GOT3 (cell line): ENCODE measurements at places on chromosomes 4 and X.

GRCh38 chr4:184329659-184330400 lies 112.2 kb upstream of the ENPP6 start:
- DNase-seq: no peak

DNA sequence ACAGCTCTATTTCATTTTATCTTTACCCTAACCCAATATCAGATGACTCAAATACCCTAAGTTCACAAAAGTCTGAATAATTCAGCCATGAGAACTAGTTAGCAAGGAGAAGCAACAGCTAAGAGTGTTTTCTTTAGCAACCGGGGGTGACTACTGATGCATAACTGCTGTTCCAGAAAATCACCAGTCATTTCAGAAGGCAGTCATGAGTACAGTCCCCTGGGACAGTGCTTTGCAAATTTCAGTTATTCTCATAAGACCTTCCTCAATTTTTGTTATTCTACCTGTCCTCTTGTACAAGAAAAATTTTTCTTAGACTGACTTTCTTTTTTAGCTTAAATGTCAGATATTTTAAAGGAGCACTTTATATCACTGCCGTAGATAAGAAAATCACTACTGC lies 16.4 kb downstream of the BANK1 start:
- DNase-seq: no peak

GRCh38 chr4:32135642-32136041 lies 1415.5 kb downstream of the PCDH7 start:
- no peak for DNase-seq

- no peak for DNase-seq
These were observed 18.7 kb downstream of the SCFD2 start for GRCh38 chr4:53346920-53347852.

DNA sequence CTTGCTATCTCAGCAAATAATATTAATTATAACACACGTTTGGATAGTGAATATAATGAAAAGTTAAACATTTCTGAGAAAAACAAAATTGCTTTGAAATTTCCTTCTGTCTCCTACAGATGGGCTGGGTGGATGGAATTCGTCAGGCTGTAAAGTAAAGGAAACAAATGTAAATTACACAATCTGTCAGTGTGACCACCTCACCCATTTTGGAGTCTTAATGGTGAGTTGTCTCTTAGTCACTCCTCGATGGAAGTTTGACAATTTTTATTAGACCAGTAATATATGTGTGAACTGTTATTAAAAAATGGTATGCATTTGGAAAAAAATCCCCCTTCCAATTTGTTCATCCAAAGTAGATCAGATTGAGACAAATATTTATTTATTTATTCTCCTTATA lies 92.5 kb upstream of the BRS3 start:
- no peak for DNase-seq

DNA sequence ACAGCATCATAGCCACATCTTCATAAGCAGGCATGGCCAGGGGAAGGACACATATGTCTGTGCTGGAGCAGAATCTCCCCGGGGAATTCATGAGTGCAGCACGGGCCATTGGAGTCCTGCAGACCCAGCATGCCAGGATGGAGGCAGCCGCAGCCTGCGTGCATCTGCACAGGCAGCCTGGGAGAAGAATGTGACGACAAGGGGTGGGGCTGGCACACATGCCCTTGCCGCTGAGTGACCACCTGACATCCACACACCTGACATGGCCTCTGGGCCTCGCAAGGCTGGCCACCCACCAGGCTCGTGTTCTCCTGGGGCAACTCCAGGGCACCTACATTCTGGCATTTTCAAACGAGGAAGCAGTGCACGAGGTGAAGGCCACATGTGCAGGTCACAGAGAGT lies 66.2 kb upstream of the AFAP1 start:
- no peak for DNase-seq

GRCh38 chrX:107686792-107687191 lies 58.5 kb downstream of the PRPS1 start:
- no peak for DNase-seq

DNA sequence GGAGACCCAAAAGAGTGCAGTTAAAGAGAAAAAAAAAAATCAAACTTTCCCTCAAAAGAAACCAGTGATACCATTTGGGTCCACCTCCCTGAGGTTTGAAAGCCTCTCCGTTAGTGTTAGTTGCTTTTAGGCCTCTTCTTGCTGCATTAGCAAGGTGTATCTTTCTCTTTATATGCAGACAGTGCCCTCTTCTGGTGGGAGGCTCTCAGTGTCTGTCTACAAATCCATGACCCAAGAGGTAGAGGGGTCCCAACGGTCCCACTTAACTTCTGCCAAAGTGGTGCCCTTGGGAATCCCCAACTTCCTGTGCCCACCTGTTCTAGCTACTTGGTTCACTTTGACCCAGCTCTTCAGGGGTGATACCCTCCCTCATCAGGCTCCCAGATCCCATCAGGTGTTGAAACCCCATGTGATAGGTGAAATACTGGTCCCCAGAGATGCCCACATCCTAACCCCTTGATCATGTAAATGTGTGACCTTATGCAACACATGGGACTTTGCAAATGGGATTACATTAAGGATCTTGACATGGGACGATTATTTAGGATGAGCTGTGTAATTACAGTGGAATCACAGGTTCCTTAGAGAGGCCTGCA lies 63.7 kb upstream of the CD99 start:
- DNase-seq: no peak

- no peak for DNase-seq
These were observed 71.3 kb upstream of the ANXA3 start for GRCh38 chr4:78480286-78480685.

GRCh38 chrX:20118065-20118824 lies 1.5 kb upstream of the MAP7D2 start:
- no peak for DNase-seq

DNA sequence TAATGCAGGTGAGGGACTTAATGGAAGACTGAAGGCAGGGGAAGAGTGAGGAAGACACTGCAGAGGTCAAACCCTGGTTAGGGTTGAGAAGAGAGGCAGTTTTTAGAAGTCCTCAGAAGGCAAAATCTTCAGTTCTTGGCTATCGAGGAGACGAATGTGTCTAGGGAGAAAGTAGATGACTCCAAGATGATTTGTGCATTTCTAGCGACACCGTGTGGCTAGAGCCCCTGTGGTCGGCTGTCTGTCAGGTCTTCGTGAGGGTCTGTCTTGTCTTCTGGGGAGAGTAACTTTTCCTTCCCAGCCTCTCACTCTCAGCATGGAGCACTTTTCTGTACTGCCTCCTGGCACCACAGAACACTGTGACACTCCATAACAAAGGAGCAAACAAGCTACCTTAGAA lies 458.1 kb downstream of the STIM2 start:
- no peak for DNase-seq

DNA sequence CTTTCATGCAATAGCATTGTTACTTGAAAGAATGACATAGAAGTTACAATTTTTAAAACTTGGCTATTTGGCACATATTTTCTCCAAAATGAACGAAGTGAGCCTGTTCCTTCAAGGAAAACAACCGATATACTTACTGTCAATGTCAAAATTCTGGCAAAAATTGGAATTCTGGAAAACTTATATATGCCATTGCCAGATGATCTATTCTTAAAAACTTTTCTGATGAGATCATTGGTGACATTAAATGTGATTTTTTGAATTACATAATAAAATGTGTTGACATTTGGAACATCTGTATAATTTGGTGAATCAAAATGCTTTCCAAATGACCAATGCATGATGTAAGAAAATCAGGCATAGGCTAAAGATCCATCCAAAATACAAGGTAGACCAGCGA lies 209.0 kb downstream of the SCFD2 start:
- DNase-seq: no peak

DNA sequence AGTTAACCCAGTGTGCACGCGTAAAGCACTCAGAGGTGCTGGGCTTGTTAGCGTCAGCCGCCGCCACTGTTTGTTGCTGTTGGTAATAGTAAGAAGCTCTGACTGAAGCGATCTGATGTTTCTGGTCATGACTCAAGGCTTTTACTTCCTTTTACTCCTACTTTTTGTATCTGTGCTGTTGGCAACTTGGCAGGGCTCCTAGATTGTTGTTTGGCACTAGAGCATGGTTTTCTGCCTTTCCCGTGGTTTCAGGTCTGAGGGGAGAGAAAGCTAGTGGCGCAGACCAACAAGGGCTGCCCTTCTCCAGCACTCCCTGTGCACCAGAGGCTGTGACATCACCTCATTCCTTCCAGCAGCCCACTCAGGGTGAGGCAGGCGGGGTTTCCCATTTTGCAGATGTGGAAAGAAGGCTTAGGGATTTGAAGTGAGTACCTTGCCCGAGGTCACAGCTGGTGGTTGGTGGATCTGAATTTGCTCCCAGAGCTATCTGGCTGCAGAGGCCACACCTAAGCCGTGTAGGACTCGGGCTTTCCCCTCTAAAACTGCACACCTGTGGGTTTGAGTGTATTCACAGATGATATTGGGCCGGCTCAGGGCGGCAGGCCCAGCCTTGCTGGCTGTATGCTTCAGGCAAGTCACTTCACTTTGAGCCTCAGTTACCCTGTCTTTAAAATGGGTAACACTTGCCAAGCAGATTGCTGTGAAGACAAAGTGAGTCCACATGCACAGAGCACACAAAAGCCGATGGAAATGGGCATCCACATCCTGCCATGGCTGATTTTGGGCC lies 51.2 kb upstream of the TADA2B start:
- peak; percentile 20 for DNase-seq

DNA sequence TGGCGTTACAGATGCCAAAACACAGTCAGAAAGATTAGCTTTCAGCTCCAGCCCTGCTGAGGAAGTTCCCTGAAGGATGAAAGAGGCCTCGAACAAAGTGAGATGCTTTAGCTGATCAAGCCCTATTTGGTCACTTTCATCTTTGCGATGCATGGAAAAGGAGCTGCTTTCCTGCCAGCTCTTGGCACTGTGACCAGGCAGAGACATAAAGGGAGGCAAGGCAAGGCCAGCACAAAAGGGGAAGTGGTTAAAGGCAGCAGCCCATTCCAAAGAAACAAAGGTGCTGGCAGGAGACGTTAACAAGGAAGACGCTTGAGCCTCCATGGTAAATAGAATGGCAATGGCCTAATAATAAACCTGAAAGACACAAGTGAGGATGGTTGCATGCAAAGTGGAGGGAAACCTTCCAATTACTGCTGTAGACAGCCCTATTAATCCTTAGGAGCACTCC lies 617.1 kb upstream of the INTU start:
- DNase-seq: no peak

DNA sequence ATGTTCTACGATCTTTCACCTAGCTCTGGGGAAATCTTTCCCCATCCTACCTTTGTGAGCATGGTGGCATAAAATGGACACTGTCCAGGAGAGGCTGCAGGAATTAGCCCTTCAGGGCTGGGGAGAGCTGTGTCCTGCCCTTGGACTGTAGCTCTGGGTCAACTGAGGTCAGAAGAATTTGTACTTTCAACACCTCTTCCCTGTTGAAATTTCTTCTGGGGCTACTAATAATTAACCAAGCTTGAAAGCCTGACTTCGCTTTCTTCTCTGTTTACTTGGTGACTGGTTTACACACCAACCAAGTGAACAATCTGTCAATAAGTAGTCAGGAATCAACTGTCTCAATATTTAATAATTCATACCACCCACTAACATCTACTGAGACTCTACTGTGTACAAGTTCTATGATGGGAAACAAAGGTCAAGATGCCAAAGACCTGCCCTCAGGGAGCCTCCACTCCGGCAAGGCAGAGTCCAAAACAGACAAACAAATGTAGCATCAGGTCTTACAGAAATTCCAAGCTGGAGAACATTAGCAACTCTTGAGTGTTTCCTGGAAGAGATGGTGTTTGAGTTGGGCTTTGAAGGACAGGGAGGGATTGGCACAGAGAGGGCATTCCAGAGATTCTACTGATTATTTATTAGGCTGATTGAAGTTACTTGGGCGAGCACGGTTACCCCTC lies 113.1 kb downstream of the ENPP6 start:
- DNase-seq: no peak

GRCh38 chrX:27619975-27620374 lies 29.8 kb downstream of the DCAF8L2 start:
- no peak for DNase-seq

DNA sequence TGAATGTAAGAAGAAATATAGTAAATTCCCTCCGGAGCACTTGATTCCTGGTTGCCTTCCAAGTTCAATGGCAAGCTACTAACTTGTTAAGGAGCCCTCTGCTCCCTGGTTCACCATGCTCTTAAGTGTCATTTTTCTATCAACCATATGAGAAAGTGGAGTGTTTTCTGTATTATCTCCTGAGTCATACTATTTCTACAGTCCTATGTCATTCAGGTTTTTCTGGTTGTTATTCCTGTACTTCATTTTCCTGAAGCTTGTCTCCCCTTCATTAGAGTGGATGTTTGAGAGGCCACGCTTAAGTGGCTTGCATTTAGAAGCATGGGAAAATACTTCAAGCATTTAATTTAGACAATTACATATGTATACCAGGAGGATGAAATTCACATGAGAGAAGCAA lies 14.7 kb upstream of the EPGN start:
- no peak for DNase-seq

DNA sequence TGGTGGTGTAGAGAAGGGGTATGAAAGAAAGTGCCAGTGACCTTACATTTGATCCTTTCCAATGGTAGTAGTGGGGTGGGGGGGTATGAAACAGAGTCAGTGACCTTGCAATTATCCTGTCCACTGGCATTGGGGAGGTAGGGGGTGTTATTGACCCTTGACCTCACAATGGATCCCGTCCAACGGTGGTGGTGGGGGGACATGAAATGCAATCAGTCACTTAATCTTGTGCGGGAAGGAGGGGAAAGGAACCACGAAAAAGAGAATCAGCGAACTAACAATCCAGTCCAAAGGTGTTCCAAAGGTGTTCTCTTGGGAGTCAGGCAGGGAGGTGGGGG lies 619 bp upstream of the PDK3 start:
- no peak for DNase-seq

- DNase-seq: no peak
These were observed at the start of gene GLOD5 for GRCh38 chrX:48761674-48762471. GLOD5 (plus strand) TSS chrX:48761747; CDS start chrX:48761791, 44 bp downstream.

- DNase-seq: no peak
These were observed 140.1 kb upstream of the TTC29 start for GRCh38 chr4:147085781-147086180.

DNA sequence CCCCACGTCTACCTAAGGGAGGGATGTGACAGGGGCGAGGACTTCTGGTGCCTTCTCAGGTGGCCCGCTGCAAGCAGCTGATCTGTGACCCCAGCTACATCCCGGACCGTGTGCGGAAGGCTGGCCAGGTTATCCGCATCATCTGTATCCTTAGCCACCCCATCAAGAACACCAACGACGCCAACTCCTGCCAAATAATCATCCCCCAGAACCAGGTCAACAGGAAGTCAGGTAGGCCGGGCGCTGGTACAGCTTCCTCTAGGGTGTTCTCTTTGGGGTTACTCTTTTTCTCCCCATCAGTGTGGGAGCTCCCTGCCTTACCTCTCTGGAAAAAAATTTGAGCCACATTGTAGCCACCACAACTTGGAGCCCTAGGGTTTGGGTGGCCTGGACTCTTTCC lies 2.4 kb upstream of the FAM50A start:
- no peak for DNase-seq

- no peak for DNase-seq
These were observed 5.4 kb upstream of the PRICKLE3 start for GRCh38 chrX:49191574-49192011.

DNA sequence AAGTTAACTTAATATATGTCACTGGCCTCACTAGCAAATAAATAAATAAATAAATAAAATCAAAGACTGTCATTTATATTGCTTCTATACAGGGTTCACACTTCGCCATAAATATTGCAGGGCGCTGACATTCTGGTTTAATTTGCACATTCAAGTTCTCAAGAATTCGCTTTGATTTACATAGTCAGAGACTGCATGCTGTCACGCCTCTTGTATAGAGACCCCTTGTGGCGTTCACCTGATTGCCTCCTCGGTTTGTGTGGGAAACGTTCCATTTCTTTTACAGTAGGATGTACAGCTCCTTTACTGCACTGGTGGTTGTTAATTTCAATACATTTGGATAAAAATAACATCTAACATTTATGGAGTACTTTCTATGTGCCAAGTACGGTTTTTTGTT lies 71.3 kb upstream of the ADGRG2 start:
- no peak for DNase-seq
